GM23248 (cell line): ENCODE measurements at places on chromosomes 3 and 15.

DNA sequence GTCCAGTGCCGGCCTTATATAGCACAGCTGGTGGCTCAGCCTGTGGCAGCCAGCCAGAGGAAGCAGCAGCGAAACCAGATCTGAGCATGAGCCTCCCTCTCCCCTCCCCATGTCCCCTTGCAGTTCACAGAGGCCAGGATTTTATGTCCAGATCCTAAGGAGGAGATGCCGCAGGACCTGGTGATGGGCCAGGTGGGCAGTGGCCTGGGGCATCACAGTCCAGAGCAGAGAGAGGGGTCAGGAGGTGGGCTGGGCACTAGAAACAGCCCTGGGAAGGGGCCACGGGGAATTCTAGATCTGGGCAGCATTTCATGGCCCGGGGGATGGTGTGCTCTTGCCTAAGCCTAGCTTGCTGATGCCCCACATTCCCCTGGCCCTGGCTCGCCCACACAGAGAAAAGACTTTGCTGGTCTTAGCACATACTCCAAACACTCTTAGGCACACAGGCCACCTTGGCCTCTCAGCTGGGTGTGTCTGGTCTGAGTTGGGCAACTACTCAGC lies 259 bp upstream of the CILP start:
- peak; percentile 41 for DNase-seq

GRCh38 chr15:99014803-99015697 lies 7.5 kb upstream of the PGPEP1L start:
- DNase-seq, result peak; percentile 72

GRCh38 chr3:191105418-191105817 lies 93.6 kb upstream of the OSTN start:
- no peak for DNase-seq

GRCh38 chr15:89539027-89539426 lies 36.2 kb upstream of the TICRR start:
- DNase-seq, result no peak

DNA sequence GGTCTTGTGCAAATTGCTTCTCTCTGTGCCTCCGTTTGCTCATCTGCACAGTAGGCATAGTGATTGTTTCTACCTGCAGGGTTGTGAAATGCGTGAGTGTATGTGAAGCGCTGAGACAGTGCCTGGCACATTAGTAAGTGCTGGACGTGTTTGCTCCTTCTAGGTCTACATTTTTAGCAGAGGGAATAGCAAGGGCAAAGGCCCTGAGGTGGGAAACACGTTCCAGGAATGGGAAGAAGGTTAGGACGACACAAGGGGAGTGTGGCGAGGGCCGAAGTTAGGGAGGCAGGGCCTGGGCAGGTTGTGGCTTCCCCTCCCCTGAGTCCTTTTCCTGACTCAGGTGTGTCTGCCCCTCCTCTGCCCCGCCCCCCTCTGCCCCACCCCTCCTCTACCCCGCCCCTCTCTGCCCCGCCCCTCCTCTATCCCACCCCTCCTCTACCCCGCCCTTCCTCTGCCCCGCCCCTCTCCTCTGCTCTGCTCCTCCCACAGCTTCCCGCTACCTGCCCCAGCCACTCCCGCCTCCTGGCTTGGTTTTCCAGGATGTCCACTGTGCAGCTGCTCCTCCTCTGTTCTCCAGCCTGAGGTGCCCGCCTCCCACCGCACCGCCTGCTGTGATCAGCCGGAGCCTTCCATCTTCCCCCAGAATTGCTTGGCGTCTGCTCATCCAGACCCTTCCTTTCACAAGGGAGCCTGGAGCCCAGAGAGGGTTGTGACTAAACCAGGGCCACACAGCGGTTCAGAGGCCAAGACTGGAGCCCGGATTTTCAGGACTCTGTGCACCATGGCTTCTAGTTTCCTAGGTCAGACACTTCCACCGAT lies 31.1 kb upstream of the SMAD6 start:
- DNase-seq, result no peak

DNA sequence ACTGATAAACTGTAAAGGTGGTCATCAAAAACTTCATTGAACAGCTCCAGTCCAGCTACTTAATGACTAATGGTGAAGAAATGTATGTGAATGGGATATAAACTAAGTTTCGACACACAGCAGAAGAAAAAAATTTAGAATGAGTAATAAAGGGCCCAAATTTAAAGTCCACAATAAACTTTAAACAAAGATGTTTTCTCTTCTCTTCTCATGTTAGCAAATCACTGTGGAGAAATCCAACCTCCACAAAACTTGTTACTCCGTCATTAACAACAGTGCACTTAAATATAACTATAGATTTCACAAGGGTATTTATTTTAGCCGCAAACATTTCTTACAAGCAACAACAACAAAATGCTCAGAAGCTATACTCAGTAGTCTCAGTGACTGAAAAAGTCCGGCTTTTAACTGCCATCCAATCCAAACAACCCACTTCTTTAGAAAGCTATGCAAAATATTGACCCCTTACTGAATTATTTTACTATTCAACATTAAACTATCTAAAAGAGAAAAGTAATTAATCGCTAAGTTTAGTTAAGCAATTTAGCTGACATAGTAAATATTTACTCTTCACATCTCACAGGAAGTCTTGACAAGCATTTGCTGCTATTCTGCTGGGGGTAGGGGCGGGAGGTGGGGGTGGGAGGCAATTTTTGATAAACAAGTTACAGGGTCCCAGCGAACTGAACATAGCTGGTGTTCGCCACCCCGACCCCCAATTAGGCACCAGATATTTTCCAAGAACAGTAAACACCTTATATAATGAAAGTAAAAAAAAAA lies 2.4 kb downstream of the IGF2BP2 start:
- DNase-seq, result peak; percentile 84

DNA sequence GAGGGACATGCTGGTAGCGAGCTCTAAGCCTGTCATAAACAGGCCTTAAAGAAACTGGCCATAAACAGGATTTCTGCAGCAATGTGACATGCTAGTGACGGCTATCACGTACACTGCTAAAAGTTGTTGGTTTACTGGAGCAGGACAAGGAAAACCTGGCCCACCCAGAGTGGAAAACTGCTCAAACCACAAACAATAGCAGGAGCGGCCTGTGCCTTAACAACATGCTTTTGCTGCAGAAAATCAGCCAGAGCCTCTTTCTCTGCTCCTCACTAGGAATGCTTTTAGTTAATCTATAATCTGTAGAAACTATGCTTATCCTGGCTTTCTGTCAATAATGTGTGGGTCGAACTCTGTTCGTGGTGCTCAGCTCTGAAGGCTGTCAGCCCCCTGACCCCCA lies 202.9 kb upstream of the UBE3A start:
- no peak for DNase-seq

DNA sequence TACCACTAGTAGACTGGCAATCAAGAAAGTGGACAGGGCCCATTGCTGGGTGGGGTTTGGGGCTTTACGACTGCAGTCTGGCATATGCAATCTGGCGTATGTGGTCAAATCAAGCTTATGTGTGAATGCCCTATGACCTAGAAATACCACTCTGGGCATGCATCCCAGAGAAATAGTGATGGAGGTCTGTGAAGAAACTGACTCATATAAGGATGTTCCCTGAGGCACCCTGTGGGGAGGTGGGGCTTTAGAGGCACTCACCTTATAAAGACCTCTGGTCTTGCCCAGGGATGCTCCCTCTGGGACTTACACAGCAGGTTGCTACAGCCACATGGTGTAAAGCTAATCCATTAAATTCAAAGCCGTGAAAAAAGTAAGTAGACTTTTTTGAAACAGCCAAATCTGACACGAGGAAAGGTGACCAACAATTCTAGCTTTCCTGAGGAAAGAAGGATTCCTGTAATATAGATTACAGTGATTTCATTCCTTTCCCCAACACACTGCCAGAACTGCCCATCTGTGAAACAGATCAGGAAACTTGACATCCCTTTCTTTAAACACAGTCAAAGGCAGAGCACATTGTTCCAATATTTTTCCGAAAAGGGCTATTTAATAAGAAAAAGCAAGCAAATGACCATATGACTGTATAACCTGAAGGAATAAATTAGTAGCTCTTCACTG lies 13.6 kb downstream of the RARRES1 start:
- peak; percentile 84 for DNase-seq

GRCh38 chr15:97875513-97876280 lies 84.8 kb upstream of the ARRDC4 start:
- no peak for DNase-seq

DNA sequence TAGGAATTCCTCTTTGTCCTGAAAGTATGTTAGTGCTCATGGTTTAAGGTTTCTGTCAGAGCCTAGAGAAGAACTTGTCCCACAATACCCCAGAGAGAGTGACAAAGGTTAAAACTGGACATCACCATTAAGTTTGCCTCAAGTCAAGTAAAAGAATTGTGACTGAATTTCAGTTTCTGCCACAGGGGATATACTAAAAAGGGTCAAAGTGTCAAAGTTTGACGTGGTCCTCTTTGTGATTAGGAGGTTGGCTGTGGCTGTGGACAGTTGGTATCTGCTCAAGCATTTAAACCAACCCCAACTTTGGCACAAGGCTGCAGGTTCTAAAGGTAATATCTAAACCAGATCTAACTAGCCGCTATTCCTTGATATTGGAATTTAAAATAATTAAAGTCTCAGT lies 26.1 kb downstream of the FMN1 start:
- DNase-seq, result no peak

DNA sequence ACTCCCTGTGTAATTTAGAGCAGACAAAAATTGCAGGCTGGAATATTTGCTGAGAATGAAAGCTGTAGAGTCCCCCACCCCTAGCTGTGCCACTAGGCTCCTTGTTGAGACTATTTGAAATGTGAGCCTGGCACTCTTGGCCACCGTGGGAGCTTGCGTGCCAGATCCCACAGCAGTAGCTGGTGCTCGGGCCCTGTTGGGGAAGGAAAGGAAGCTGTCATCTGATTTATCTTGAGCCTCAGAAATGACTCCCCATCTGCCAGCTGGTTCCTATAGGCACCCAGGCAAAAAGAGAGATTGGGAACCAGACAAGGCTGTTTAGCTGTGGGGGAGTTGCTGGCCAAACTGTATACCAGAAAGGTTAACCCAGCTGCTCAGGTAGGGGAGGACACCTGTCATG lies 23.4 kb upstream of the CLEC3B start:
- no peak for DNase-seq

DNA sequence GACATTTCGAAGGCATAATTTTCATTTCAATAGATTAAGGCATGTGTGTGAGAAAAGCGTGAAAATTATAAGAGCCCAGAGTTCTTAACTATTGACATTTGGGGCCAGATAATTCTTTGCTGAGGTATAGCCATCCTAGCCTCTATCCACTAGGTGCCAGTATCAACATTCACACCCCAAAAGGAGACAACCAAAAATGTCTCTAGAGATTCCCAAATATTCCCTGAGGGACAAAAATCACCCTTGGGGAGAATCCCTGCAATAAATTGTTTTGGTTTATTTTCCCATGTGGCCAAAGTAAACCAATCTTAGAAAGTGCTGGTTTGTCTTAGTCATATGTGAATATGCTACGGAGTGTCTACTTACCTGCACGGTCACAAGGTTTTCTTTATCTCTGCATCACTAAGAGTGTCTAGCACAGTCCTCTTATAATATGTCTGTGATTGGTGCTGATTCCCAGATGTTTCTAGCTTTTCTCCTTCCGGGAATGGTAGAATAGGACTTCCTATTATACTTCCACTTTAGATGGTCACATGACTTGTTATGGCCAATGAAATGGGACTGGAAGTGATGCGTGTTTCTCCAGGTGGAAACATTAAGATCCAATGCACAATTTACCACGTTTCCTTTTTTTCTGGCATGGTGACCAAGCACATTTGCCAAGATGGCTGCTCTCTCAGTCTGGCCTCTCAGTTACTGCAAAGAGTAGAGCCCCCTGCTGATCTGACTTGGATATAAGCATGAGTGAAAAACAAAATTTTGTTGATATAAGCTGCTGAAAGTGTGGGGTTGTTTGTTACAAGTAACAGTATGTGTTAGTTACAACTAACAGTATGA lies 8.0 kb upstream of the KBTBD8 start:
- peak; percentile 49 for DNase-seq

DNA sequence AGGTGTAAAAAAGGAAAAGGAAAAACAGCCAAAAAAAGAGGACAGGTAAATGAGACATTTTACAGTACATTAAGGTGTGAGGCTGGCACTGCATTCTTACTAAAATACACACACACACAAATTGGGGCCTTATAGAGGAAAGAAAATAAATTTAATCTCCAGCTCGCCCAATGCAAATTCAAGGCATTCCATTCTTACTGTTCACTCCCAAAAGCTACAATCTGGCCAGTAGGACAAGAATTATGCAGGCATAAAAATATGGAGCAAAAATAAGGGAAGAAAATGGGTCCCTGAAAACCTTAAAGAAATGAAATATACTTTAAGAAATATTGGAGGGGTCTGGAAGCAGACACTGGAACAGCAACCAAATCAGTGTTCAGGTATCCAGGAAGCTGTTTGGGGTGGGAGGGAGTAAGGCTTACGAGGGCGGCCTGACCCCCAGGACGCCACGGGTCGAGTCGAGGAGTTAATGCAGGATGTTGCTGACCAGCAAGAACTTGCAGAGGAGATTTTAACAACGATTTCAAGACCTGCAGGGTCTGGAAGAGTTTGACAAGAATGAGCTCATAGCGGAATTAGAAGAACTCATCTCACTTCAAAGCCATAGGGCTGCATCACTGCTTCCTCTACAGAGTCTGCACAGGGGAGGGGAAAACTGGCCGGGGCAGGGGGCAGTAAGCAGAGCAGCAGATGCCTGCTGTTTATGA lies 245.5 kb downstream of the TBL1XR1 start:
- peak; percentile 49 for DNase-seq

- DNase-seq, result peak; percentile 84
Measured at GRCh38 chr3:36944641-36945270, at the start of gene TRANK1. Gene TRANK1, minus strand, starts transcription at chr3:36945054. Its CDS starts 245 bp downstream, at chr3:36944809.

- DNase-seq, result peak; percentile 47
Measured at GRCh38 chr15:71575474-71576045, 234.8 kb upstream of the NR2E3 start.

- DNase-seq, result no peak
Measured at GRCh38 chr3:154247806-154248415, 76.4 kb downstream of the DHX36 start.

DNA sequence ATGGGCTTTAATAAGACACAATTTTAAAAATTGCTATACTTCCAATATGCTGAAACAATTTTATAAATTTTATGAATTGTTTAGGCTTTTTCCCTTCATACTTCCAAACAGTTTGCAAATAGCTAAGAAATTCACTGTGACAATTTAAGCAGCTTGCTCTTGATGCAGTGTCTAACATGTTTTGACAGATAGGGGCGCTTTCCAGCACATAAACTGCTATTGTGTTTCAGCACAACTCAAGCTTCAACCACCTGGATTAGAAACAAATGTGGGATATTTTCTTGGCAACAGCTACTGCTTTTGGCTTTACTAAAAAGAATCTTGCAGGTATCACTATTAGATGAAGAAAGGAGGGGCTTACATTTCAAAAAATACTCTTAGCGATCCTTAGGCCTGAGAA lies 565.8 kb upstream of the DPPA4 start:
- DNase-seq, result no peak

DNA sequence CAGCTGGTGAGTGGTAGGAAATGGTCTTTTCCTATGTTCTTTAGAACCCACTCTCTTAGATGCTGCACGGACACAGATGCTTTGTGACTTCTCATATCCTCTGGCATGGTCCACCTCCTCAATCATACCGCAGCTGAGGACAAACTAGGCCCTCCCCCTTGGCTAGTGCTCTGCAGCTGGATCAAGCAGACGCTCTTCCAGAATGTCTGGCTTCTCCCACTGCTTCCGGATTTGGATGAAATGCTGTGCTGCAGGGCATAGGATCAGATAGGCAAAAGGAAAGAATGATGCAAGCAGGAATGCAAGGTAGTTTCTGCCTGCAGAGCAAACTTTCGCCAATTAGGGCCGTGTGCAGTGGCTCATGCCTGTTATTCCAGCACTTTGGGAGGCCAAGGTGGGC lies 75.7 kb upstream of the SLC4A7 start:
- DNase-seq, result peak; percentile 89
